ENCODE measurements at places on chromosomes 12 and 14. TPM values are rescaled to one million over a fixed set of nuclear protein-coding genes. Genes with fewer than 3 reads are reported as not detected.

Gene TCTN2
- total RNA-seq, result 13.9 TPM

DNA sequence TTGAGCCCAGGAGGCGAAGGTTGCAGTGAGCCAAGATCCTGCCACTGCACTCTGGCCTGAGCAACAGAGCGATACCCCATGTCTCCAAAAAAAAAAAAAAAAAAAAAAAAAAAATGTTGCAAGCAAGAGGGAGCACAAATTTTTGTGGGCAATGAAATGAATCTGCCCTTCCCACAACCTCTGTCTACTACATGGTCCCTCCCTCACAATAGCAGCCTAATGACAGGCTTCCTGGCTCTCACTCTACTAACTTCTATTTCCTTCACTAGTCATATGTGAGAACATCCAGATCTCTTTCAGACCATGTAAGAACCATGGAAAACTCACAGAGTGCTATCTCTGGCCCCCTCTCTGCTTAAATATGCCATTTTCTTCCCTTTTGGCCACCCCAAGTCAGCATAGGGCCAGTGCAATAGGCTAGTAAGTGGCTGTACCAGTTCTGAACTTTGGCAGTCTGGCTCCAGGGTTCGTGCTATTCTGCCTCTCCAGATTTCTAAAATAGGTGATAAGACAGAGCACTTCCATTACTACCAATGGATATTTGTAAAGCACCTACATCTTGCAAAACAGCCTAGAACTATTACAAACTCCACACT lies 7.1 kb downstream of the OSBPL8 start:
- DNase-seq, result no peak

GRCh38 chr12:108570743-108571608 lies 8.6 kb downstream of the ISCU start:
- peak; percentile 51 for DNase-seq

DNA sequence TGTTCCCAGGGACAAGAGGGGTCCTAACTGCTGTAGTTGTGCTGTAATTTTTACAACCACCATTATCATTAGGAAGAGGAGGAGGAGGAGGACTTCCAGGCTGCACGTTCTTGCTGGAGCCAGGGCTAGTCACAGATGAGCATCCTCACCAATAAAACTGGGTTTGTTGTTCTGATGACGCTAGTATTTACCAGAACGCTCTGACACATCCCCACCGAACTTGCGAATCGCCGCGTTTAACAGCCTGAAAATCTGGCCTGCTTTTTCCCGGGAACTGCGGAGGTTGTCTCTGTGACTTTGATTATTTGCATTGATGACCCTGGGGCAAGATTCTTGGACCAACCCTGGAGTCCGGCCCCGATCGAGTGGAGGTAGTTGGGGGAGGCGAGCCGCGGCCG lies 10.2 kb downstream of the TBX5 start:
- DNase-seq, result no peak

Gene TAS2R7
- total RNA-seq, result not detected

GRCh38 chr14:72598306-72598705 lies 295.6 kb downstream of the DPF3 start:
- no peak for DNase-seq

Gene GTF2A1
- 24.4 TPM for total RNA-seq

DNA sequence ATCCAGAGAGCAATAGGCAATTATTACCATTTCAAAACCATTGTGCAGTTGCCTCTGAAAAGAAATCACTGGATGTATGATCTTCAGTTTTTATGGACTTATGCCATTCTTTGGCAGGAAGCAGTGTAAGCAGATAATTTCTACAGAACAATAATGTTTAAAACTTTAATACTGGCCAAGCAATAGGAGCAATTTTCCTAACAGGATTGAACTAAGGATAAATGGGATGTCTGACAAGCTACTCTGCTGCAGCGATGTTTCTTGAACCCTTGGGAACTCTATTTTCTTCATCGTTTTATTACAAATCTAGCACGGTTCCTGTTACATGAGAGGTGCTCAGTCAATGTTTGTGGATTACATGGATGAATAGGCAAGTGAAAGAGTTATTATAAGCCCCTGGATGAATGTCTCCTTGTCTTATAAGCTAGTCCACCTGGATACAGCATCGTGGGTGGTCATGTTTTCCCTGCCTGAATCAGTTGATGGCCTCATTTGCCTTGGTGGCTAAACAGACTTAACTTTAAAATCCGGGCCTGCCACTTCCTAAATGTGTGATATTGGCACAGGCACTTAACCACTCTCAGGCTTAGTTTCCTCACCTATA lies 68.2 kb upstream of the MDM1 start:
- no peak for DNase-seq

- DNase-seq, result no peak
These were observed 24.0 kb downstream of the PLEKHH1 start for GRCh38 chr14:67557118-67557517.

Gene CLEC1B
- total RNA-seq, result not detected

- DNase-seq, result no peak
These were observed 56.5 kb downstream of the PRIMA1 start for GRCh38 chr14:93731753-93732152.

- no peak for DNase-seq
These were observed 29.6 kb downstream of the HIP1R start for GRCh38 chr12:122864894-122865253.

DNA sequence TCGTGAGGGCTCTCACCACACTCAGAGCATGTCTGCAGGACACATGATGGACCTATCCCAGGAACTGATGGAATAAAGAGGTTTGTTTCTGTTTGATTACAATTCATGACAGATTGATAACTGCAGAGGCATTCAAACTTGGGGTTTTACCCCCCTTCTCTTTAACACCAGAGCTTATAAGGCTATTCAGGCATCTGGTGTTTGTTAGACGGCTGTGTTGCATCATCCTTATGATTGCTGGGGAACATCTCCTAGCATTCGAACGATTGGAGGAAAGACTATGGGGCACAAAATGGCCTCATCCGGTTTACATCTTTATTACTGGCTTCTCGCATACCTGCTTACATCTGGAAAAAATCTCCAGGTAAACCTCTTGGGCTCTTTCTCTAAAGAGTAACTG lies 191.8 kb downstream of the MSRB3 start:
- no peak for DNase-seq

Gene KRT82
- 0.29 TPM for total RNA-seq

Gene DEGS2
- total RNA-seq, result 1.6 TPM

Gene CLMN
- 3.5 TPM for total RNA-seq

DNA sequence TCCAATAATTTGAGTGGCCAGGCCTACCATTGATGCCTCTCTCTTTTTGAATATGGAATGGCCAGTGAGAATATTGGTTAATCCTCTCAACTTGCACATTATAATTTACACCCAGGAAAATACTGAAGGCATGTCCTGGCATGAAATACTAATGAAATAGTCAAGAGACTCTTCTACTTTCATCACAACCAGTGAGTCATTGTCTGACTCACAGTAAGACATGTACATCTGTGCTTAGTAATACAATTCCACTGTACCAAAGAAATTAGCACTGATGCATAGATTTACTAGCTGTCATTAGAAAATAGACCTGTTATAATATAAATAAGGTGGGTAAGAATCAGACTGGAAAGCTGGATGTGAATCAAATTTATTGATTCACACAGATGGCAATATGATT lies 31.6 kb downstream of the KCNC2 start:
- peak; percentile 92 for DNase-seq

- DNase-seq, result no peak
These were observed 106.0 kb downstream of the BRMS1L start for GRCh38 chr14:35932136-35932535.

DNA sequence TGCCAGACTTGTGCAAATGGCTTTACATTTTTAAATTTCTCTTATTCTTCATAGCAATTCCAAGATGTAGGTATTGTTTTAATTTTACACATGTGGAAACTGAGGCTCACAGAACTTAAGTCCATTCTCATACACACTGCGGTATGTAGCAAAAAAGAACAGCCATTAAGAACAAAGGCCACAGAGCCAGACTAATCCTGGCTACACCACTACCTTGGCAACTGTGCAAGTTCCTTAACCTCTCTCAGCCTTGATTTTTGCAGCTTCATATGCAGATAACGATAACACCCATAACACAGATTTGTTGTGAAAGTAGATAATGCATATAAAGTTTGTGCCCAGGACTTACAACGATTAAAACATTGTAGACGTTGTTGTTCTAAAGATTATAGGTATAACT lies 81.1 kb downstream of the ABCC9 start:
- no peak for DNase-seq

- DNase-seq, result no peak
These were observed 1.1 kb upstream of the SSH1 start for GRCh38 chr12:108858311-108859074.

GRCh38 chr12:57087010-57087690 lies 1.8 kb upstream of the NAB2 start:
- DNase-seq, result peak; percentile 83

Gene PKP2
- total RNA-seq, result 12.7 TPM

DNA sequence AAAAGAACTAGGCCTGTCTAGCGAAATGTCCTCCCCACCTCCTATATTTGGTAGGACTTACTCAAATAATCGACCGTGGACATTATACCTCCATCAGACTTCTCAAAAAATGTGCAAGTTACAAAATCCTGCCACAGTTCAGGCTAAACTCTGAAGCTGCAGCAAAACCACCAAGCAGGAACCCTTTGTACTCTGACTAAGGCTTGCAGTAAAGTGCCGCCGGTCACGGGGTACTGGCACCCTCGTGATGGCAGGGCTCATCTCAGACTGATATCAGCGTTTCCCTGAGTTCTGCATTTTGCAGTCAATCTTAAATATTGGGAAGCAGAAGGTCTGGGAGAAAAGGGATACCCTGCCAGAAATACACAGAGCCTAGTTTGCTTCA lies 17.1 kb downstream of the SLC11A2 start:
- no peak for DNase-seq

DNA sequence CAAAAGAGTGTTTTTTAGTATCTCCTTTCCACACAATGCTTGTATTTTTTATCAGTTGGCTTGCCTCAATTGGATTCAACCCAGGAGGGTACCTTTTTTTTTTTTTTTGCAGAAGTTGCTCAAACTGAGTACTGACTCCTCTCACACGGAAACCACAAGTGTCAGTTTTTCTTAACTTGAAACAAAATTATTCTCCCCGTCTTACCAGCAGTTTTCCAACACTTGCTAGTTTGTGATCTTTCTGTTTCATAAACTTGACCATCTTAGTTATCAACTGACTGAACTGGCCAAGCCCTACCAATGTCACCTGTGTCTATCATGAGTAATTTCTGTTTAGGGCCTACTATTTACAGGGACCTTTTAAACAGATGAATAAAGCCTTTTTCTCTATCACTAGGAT lies 34.1 kb upstream of the ITPR2 start:
- DNase-seq, result no peak

DNA sequence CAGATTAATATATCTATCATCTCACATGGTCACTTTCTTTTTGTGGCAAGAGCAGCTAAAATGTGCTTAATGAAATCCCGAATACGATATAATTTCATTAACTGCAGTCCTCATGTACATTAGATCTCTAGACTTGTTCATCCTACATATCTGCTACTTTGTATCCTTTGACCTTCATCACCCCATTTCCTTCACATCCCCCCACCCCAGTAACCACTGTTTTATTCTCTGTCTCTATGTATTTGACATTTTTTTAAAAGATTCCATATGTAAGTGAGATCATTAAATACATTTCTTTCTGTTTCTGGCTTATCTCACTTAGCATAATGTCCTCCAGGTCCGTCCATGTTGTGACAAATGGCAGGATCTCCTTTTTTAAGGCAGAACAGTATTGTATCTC lies 23.0 kb upstream of the ST8SIA1 start:
- no peak for DNase-seq

Gene BCL11B
- total RNA-seq, result 0.73 TPM

DNA sequence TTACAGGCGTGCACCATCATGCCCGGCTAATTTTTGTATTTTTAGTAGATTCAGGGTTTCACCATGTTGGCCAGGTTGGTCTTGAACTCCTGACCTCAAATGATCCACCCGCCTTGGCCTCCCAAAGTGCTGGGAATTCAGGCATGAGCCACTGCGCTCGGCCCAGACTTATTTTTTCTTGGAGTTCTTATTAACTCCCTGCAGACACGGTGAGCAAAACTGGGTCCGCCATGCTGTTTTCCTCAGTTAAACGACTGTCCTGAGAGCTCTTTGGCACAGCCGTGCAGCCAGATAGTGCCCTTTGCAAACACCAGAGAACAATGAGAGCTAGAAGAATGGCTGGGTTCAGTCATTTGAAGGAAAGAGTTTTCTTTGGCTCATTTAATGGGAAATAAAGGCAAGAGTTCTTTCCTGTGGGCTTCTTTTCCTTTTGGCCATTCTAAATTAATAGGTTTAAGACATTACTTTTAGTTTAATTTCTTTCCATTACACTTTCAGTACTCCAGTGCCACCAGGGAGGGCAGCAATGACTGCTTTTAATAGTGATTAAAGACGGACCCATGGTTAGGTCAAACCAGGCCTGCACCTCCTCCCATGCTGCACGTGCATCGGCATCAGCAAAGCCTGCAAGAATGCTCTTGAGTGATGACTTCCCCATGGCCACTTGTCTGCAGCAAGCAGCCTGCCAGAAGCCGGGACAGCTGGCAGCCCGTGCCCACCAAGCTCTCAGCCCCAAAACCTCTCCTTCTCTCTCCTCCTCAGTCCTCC lies 60.7 kb downstream of the VCPKMT start:
- DNase-seq, result no peak

Gene POTEM
- total RNA-seq, result not detected

Gene NKX2-1
- not detected for total RNA-seq

DNA sequence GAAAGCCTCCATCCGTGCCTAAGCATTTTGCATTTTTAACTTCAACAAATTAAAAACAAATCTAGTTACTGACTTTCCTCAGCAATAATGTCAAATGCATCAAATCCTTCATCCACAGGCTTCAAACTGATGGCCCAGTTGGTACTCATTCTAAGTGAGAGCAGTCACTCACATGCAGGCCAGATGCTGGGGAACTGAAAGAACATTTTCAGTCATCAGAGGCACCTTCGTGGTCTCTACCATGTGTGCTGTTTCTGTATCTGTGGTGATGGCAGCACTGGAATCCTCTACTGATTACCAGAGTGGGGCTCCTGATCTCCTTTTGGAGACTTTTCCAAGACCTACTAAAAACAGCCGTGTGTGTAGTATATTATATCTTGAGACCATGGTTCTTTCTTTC lies 145.2 kb downstream of the PRIMA1 start:
- DNase-seq, result no peak

GRCh38 chr14:46259536-46259935 lies 392.0 kb downstream of the RPL10L start:
- peak; percentile 37 for DNase-seq

DNA sequence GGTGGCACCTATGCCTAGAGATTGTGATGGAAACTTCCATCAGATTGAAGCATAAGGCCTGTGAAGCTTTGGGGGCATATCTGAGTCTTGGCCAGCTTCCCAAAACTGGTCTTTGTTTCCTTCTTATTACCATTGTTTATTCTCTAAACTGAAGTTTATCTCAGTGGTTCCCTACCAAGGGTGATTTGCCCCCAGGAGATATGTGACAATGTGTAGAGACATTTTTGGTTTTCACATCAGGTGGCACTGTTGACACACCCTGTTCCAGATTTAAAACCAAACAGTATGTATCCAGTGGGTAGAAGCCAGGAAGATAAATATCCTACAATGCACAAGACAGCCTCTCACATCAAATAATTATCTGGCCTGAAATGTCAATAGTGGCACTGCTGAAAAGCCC lies 22.1 kb downstream of the RASSF9 start:
- DNase-seq, result no peak
